ENCODE measurements at places on chromosomes 11 and 22. TPM values are rescaled to one million over a fixed set of nuclear protein-coding genes. Genes with fewer than 3 reads are reported as not detected.

The CRYBB3 gene
- total RNA-seq, result not detected

The SLC22A8 gene
- not detected for total RNA-seq

The SLC35F2 gene
- 9.5 TPM for total RNA-seq

The OR52A1 gene
- not detected for total RNA-seq

The SLC17A6 gene
- not detected for total RNA-seq

The DEFB131B gene
- total RNA-seq, result not detected

The FZD4 gene
- total RNA-seq, result 5.8 TPM

The SCUBE2 gene
- 0.35 TPM for total RNA-seq

The MICAL2 gene
- total RNA-seq, result 5.9 TPM

The CD151 gene
- 133 TPM for total RNA-seq

The USP28 gene
- total RNA-seq, result 49.9 TPM

The ARHGAP42 gene
- total RNA-seq, result 23.3 TPM

The MMP11 gene
- total RNA-seq, result 6.6 TPM

The OR2AT4 gene
- total RNA-seq, result not detected

The CFAP300 gene
- not detected for total RNA-seq

The BIK gene
- 0.14 TPM for total RNA-seq

The BANF1 gene
- total RNA-seq, result 181 TPM

The MPZL3 gene
- total RNA-seq, result 0.10 TPM

The GAL3ST1 gene
- total RNA-seq, result not detected

The RIBC2 gene
- total RNA-seq, result not detected

The OR52B6 gene
- total RNA-seq, result not detected

The LRRC4C gene
- total RNA-seq, result not detected

The OR5B3 gene
- not detected for total RNA-seq

The CCDC134 gene
- 19.8 TPM for total RNA-seq

The ANKRD13D gene
- total RNA-seq, result 15.3 TPM

The FAM180B gene
- 0.16 TPM for total RNA-seq

The TXNRD2 gene
- 17.0 TPM for total RNA-seq

The MYO7A gene
- 3.5 TPM for total RNA-seq

The APOA5 gene
- total RNA-seq, result not detected

The RAB36 gene
- not detected for total RNA-seq

The SOX10 gene
- total RNA-seq, result not detected

The CD6 gene
- not detected for total RNA-seq

The KRTAP5-9 gene
- not detected for total RNA-seq

The KDM4E gene
- not detected for total RNA-seq

The MAML2 gene
- 2.2 TPM for total RNA-seq

The H19 gene
- total RNA-seq, result not detected

The HPX gene
- total RNA-seq, result not detected

The ASCL2 gene
- total RNA-seq, result not detected

The NOL12 gene
- 28.3 TPM for total RNA-seq

The VPREB1 gene
- total RNA-seq, result not detected

The TMEM121B gene
- 1.8 TPM for total RNA-seq

The SNX32 gene
- not detected for total RNA-seq

The OR8B3 gene
- total RNA-seq, result not detected

The SLC3A2 gene
- total RNA-seq, result 106 TPM

The APOL5 gene
- not detected for total RNA-seq

Data from SJCRH30 (cell line).